Psoas muscle (tissue), 8 donors: ENCODE measurements at places on chromosomes 4 and X. TPM values are rescaled to one million over a fixed set of nuclear protein-coding genes. Genes with fewer than 3 reads are reported as not detected.

The SH3D19 gene
- total RNA-seq = 31.1 TPM

The IL9R gene
- not detected for total RNA-seq

The IDH3G gene
- 56.9 TPM for total RNA-seq

The SPANXC gene
- total RNA-seq = not detected

The AMTN gene
- not detected for total RNA-seq

The HPGD gene
- 4.1 TPM for total RNA-seq

The TEC gene
- total RNA-seq = 0.91 TPM

The RENBP gene
- total RNA-seq = 2.9 TPM

The SUPT20HL1 gene
- not detected for total RNA-seq

The COX7B2 gene
- total RNA-seq = not detected

The PHKA2 gene
- total RNA-seq = 24.8 TPM

The AREG gene
- not detected for total RNA-seq

DNA sequence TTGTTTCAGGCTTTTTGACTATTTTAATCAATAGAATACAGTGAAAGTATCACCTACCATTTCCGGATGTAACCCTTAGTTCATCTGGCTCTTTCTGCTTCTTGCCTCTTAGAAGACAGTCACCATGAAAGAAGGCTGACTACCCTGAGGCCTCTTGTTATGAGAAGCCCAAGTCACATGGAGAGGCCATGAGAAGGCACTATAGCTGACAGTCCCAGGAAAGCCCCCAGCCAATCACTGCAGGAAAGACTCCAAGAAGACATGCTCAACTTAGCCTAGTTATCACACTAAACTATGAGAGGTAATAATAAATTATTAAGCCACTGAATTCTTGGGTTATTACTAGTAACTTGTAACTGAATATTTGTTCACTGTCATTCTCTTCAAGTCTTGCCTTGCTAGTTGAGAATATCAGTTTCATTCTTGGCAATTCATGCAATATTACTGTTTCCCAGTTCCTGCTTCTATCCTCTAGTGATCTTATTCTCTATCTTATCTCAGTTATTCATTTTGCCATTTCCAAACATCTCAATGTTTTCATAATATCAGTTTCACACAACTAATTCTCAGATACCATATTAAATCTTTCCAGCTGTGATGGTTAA is 57.1 kb upstream of the GUCY1A1 start:
- no peak for DNase-seq

GRCh38 chr4:19809989-19810388 is 441.7 kb upstream of the SLIT2 start:
- DNase-seq = no peak

DNA sequence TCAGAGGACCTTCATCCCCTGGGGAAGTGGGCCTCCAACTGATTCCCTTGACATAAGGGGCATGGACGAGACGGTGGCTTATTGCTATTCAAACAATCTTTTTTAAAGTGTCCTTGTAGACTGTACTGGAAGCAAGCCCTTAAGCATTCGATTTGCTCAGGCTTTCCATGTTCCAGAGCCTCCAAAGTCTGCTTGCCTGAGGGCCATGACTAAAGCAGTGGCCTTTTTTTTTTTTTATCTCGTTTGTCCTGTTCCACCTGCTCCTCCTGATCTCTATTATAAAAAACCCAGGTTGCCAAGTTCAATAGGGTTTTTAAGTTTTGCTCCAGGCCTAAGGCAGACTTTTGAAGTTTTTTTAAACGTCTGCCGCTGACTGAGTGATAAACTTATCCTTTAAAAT is 103.7 kb upstream of the AADAT start:
- DNase-seq = no peak

DNA sequence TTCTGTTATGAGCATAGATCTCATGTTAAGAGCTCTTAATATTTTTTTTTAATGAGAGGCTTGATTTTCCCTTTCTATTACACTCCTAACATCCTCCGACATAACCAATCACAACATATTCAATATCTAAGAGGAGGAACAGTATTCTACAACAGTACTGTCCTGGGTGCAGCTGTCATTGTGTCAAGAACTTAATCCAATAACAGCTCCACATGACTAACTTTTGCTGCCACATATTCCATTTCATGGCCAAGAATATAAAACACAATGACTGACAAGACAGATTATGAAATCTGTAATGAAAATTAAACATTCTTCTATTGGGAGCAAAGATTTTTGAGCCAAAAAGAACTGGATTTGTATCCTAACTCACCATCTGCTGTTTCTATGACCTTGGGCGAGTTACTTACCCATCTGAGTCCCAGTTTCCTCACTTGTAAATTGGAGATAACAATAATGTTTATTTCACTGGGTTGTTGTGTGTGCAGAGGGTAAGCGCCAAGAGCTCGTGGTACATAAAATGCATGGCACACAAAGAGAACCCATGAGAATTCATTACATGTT is 405.6 kb downstream of the SPRY1 start:
- no peak for DNase-seq

- peak; percentile 46 for DNase-seq
Measured at GRCh38 chr4:72418458-72418857, 150.6 kb downstream of the ADAMTS3 start.

- peak; percentile 78 for DNase-seq
Measured at GRCh38 chr4:26787461-26788340, 72.9 kb upstream of the STIM2 start.

DNA sequence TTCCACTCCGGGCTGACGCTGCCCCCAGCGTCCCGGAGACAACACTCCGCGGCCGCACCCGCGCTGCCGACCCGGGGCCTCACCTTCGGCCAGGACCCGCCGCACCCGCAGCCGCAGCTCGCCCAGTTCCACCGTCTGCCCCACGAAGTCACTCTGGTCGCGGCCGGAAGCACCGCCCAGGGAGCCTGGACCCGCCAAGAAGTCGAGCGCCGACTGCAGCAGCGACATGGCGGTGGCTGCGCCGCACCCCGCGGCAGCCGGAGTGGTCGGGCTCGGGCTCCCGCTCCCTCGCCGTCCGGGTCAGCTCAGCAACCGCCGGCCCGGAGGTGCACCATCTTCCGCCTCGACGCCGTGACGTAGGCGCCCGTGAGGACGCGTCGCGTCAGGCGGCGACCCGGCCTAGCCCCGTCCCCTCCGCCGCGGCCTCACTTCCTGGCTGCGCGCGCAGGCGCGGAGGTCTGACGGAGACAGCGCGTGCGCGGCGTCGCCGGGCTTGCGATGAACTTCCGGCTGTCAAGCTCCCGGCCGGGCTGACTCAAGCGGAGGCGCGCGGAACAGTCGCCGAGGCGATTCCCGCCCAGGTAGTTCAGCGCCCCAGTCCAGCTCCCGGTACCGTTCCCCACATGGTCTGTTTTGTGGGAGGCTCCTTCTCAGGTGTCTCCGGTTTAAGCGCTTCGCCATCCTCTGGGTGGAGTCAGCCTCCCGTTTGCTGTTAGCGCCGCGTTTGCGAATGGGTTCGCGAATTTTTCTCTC is at the start of the genes GAK and TMEM175:
GAK (minus strand) TSS at position 357 of the 753 bp plus-strand sequence; CDS start at position 228, 129 bp downstream.
TMEM175 (plus strand) TSS at position 501 of the 753 bp plus-strand sequence. CDS start 15,280 bp downstream, outside the sequence.
- DNase-seq = peak; percentile 96

DNA sequence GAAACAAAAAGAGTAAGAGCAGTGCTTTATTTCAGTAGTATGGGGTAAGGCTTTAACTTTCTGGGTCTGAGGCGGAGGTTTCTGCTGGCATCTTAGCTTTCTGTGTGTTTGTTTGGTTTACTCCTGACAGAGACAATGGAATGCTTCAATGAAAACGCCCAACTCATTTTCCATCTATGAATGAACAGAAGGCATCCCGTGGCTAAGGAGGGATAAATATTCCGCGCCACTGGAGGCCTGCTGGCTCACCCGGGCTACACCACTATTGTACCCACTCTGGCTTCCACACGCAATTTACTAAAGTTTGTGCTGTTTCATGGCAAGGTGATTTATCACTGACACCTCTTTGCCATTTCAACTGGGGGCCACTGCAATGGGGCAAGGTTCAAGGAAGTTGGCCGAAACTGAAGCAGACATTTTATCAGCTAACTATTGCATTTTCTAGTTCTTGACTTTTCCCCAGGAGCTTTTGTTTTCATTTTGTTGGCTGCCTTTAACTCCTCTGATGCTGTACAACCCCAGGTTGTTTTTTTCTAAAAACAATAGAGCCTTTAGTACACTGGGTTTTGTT is 32.8 kb upstream of the PPARGC1A start:
- DNase-seq = no peak

DNA sequence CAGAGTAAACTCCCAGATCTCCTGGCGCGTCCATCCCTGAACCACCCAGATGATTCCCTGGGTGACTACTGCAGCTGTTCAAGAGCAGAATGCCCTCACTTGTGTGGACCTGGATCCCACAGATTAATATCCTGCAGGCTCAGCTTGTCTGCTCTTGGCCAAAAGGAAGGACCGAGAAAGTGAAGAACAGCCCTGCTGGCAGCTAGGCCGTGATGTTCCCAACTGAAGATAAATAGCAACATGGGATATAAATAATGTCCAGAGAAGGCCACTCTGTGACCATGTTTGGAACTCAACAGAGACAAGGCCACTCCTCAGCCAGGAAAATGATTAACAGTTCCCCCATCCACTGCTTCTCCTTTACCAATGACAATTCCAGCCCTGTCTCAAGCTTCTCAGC is 21.5 kb downstream of the SUPT20HL2 start:
- no peak for DNase-seq

GRCh38 chrX:10697616-10698317 is 77.4 kb upstream of the MID1 start:
- DNase-seq = no peak

DNA sequence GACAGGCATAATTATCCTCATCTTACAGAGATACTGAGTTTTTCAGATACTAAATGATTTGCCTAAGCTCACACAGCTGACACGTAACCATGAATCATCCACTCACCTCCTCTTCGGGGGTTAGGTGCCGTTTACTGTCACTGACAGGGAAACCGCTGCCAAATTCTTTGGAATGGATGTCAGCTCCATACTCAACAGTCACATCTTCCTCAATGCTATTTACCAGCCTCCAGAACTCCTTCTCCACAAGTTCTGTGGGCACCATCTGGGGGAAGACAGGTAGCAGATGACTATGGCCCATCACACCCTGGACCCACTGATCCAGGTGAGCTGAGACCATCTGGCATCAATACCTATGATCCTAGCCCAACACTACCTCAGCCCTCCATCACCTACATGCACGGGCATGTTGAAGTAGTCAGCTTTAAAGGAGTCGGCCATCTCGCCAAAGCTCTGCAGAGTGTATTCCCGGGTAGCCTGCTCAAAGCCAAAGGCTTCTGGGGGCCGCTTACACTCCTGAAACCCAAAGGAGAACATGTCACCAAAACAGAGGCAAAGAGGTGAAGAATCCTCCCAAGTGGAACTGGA is 13.5 kb downstream of the KDM5C start:
- DNase-seq = no peak

DNA sequence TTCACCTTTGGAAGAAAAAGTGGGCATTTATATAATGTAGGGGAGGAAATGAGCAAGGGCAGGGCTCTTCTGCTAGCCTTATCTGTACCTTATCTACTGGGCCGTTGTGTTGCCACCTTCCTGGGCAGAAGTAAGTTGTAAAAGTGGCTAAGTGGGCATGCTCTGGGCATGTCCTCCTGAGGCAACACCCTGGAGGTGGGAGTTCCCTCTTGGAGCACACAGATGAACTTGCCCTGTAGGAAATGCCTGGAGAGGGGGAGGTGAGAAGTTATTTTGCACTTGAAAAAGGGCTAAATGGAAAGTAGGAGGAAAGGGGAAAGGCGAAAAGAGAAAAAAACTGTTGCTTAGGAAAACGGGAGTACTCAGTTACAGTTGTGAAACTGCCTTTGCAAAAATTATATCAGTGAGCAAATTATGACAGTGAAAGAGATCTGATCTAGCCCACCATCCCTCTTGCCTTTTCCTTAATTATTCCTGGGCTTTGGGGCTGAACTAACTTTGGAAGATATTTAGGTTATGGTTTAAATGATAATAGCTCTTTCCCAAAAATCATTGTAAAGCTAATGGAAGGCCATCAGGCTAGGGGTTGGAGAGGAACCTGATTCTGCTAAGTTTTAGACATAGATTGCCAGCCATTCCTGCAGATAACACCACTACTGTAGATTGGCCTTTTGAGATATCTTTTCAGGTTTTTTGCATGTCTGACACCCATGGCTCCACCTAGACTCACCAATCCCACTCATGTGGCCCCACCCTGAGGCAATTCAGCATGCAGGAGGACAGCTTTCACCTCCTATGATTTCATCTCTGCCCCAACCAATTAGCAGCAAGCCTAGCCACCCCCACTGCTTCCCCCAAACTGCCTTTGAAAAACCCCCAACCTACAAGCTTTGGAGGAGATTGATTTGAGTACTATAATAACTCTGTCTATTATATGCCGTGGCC is 20.5 kb upstream of the ZNF81 start:
- no peak for DNase-seq

DNA sequence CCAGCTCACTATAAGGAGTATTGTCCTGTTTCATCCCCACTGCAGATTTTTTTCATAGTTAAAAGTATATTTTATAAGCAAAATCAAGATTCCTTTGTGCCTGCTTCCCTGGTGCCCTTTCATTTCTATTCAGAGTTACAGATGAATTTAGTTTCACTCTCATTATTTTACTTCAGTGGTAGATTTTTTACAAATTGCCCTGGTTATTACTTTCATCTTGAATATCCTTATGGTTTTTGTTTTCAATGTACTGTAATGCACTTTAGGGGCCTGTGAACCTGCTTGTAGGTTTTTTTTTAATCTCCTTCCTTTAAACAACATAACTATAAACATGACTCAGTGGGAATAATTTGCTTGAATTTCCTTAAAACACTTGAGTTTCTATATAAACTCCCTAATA is 126.8 kb downstream of the GPR143 start:
- no peak for DNase-seq

DNA sequence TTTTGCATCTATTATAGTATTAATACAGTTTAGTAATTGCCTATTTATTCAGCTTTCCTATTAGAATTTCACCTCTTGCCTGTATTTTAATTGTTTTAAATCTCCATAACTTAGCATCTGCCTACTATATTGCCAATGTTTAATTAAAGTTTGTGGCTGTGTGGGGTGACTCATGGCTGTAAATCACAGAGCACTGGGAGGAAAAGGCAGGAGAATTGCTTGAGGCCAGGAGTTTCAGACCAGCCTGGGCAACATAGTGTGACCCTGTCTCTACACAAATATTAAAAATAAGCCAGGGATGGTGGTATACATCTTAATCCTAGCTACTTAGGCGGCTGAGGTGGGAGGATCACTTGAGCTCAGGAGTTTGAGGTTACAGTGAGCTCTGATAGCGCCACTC is 14.5 kb upstream of the CCSER1 start:
- DNase-seq = no peak

- DNase-seq = no peak
Measured at GRCh38 chr4:107283587-107284559, 247.8 kb upstream of the DKK2 start.

- DNase-seq = no peak
Measured at GRCh38 chr4:100708776-100709175, 191.0 kb upstream of the EMCN start.

- DNase-seq = no peak
Measured at GRCh38 chr4:140799686-140800225, 43.6 kb upstream of the TBC1D9 start.

DNA sequence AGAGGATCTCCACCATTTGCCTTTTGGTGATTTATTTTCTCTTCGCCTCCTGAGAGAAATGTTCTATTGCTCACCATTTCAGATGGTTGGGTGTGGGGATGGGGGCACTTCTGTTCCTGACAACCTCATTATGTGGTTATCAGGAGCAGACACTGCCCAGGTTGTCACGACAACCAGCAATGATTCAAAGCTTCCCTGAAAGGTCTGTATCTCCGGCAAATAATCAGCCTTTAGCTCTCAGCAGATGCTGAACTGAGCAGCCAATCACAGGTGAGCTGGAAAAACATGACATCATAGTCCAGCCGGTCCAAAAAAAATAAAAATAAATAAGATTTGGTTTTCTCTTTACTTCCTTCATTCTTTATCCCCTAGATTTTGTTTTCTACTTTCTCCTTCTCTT is 5.5 kb upstream of the PAK3 start:
- no peak for DNase-seq

- DNase-seq = no peak
Measured at GRCh38 chr4:87734936-87735335, 64.4 kb upstream of the IBSP start.
